ENCODE measurements at places on chromosomes 1 and 21.
A peak's percentile ranks its signal among the peaks of the same experiment; 100 is the strongest.

- DNase-seq, result peak; percentile 81
Observed at GRCh38 chr1:183932412-183932811, 105.1 kb downstream of the COLGALT2 start.

- peak; percentile 45 for DNase-seq
Observed at GRCh38 chr1:29709704-29710280, 473.5 kb downstream of the PTPRU start.

DNA sequence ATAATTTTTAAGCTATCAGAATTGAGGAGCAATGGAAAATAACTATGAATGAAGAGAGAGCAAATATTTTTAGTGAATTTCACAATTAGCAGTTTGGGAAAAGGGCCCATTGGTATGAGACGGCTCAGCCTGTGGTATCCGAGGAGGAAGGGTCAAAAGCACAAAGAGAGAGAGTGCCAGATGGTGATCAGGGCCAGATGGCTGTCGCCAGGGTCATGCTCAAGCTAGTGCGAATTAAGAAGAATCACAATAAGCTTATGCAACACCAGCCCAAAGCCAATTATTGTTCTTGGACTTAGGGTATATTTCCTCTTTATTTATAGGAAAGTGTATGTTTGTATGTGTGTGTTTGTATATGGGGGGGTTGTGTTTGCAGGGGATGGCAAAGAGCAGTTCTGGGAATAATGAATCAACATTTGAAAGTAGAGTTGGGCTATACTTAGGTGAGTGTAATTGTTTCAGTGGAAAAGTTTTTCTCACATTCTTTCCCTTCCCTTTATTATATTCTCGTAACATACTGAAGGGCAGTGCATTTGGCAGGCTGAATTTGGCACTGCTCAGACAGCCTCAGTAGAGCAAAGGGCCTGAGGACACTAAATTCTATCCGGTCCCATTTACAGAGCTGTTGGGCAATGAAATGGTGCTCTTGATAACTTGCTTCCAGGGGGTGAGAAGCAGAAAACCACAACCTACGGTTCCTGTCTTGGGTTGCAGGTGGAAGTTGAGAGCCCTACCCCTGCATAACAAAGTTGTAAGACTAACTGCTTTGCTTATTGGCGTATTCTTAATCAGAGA, 19.5 kb upstream of the DDR2 start:
- peak; percentile 72 for DNase-seq

- DNase-seq, result no peak
Observed at GRCh38 chr1:64758233-64758632, 13.4 kb downstream of the RAVER2 start.

DNA sequence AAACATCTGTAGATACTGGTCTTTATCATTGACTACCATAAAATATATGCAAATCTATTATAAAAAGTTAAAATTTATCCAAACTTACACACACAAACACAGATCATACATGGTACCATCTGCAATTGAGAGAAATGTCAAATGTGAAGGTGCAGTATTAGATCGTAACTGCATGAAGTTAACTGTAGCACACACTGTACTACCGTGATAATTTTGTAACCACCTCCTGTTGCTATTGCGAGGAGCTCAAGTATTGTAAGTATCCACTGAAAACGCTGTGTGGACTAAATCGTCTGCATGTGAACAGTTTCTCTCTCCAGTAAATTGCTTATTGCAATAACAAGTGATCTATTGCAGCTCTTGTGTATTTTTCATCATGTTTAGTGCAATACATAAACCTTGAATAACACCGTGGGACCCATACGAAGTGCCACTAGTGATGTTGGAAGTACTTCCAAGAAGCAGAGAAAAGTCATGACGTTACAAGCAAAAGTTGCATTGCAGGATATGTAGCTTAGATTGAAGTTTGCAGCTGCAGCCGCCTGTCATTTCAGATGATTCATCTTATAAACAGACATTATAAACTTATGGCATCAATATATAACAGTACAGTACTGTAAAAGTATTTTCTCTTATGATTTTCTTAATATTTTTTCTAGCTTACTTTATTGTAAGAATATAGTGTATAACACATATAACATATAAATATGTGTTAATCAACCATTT, 172.9 kb downstream of the SDCCAG8 start:
- DNase-seq, result no peak

GRCh38 chr1:236261898-236262297, 19.9 kb downstream of the ERO1B start:
- no peak for DNase-seq

GRCh38 chr1:225915538-225915991, 8.5 kb downstream of the PYCR2 start:
- DNase-seq, result no peak

- no peak for DNase-seq
Observed at GRCh38 chr1:229146647-229147046, 124.3 kb upstream of the RAB4A start.

DNA sequence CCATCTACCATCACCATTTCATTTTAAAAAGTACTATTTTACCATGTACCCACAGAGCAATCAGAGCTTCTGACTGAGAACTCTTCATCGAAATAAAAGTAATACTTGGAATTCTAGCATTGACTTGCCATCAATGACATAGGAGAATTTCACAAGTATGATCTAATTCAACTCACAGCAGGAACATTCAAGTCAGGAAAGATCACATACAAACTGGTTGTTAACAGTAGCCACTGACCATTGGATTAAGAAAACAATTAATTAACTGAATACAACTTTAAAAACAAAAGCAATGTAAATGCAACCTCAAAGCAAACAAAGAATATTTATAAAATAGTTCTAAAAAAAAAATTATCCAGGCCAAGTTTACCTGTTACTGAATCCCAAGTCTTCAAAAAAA, 18.8 kb downstream of the RNF115 start:
- DNase-seq, result no peak

DNA sequence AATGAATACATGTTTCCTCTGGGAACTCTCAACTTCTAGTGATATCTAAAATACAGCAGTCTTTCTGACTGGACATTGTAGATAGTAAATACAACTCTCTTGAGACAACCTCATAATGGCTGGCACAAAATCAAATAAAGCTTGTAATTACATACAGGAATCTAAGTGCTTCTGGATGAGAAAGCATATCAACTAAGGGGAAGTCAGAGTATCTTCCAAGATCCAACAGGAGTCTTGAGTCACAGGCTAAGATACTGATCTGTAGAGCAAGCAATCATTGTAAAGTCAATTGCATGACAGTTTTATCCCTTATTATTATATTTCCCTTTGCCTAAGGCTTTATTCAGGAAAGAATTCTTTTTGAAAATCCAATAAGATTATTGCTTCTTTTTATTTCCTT, 249.9 kb downstream of the LRRIQ3 start:
- no peak for DNase-seq

DNA sequence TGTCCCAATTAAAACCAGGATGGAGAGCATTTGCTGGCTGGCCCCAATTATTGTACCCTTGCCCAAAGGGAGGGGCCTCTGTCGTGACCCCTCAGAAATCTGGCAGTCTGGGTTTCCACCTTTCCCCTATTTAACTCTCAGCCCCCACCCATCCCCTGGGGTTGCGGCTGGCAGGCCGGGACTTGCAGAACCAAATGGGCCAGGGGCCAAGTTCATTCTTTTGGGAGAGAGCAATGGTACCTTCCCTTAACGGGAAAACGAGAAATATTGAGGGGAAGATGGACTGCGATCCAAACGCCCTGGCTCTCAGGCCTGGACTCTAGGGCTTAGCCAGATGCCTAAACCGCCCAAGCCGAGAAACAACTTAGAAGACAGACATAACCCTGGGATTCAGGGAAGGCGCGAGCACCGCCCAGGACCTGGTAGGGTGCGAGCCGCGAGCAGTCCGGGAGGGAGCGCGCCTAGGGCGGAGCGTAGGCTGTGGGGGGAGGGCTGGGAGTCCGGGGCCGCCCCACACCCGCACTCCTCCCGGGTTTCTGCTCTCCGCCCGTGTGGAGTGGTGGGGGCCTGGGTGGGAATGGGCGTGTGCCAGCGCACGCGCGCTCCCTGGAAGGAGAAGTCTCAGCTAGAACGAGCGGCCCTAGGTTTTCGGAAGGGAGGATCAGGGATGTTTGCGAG, at the start of gene SLC27A3:
TSS of gene SLC27A3 (plus strand) at position 628 of the 678 bp plus-strand sequence. CDS start 91 bp downstream, outside the sequence.
- DNase-seq, result peak; percentile 70

GRCh38 chr1:58908561-58909560, 125.0 kb upstream of the JUN start:
- peak; percentile 85 for DNase-seq

GRCh38 chr1:12375133-12375829, 145.5 kb downstream of the VPS13D start:
- no peak for DNase-seq

GRCh38 chr1:51255331-51255730, 19.3 kb downstream of the RNF11 start:
- DNase-seq, result no peak

- no peak for DNase-seq
Observed at GRCh38 chr1:38041936-38042834, 4.4 kb downstream of the POU3F1 start.

DNA sequence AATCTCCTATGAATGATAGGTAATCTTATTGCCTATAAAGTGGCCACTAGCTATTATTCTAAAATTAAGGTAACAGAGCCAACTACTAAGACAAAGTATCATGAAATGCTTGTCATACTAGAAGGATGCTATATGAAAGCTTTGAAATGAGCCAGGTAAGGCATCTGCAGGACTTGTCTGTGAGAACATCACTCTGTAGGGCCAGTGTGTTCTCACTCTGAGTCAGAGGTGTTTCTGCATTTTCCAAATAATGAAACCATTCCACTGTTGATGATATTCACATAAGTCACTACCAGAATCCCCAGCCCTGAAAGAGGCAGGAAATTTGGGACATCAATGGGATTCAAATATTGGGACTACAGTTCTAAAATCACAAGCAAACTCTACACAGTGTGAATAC, 25.8 kb upstream of the GBP5 start:
- DNase-seq, result no peak

GRCh38 chr1:7751174-7751573, 19.9 kb upstream of the VAMP3 start:
- DNase-seq, result no peak

- DNase-seq, result no peak
Observed at GRCh38 chr1:166117776-166118175, 49.0 kb downstream of the FAM78B start.

GRCh38 chr1:31699341-31699891, 4.4 kb downstream of the COL16A1 start:
- DNase-seq, result no peak

- no peak for DNase-seq
Observed at GRCh38 chr1:71019233-71019969, 28.2 kb downstream of the PTGER3 start.

DNA sequence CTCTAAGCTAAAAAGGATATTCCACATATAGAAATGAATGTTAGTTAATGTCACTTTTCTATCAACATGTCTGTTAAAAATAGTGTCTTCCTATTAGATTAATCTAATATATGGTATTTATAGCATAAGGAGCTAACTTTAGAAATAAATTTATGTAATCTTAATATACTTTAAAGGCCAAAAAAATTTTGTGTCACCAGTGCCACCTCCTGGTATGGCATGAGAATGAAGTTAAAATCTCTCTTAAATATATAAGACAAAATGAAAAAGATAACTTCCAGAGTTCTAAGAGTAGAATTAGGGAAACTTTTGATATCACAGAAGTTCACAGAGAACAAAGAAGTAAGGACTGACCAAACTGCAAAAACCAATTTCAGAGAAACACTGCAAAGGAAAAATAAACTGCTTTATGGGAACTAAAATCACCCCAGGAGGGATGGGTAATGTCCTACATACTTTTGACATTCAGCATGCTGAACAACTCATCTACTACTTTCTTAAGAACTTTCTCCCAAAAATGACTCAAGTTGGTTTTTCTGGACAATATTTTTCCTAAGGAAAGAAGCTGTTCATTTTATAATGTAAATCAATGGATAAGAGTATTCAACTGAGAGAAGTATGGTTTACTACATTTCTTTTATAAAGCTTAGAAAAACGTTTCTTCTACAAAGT, 82.8 kb downstream of the TRIM33 start:
- peak; percentile 20 for DNase-seq

DNA sequence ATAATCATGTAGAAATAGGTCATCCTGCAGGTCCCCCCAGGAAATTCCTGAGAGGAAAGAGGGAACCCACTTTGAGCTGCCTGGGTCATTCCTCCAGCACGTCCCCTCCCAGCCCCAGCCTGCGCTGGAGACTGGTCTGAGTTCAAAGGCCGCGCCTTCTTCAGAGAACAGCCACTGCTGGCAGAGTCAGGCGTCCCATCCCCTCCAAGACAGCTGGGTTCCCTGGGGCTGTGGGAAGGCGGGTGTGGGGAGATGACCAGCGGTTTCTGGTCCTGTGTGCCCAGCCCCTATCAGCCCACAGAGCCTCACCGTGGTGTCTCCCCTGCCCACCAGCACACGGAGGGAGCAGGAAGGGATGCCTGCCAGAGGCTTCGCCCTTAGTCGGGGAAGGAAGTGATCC, 18.0 kb upstream of the TRAPPC10 start:
- no peak for DNase-seq

- no peak for DNase-seq
Observed at GRCh38 chr1:55070293-55071164, 31.2 kb downstream of the PCSK9 start.

GRCh38 chr1:18556364-18556763, 74.3 kb upstream of the PAX7 start:
- peak; percentile 21 for DNase-seq

GRCh38 chr21:28550057-28550825, 442.4 kb downstream of the LTN1 start:
- no peak for DNase-seq

- DNase-seq, result peak; percentile 85
Observed at GRCh38 chr1:85850238-85850637, 142.0 kb upstream of the ZNHIT6 start.

GRCh38 chr1:14697353-14697752, 98.9 kb downstream of the KAZN start:
- no peak for DNase-seq

DNA sequence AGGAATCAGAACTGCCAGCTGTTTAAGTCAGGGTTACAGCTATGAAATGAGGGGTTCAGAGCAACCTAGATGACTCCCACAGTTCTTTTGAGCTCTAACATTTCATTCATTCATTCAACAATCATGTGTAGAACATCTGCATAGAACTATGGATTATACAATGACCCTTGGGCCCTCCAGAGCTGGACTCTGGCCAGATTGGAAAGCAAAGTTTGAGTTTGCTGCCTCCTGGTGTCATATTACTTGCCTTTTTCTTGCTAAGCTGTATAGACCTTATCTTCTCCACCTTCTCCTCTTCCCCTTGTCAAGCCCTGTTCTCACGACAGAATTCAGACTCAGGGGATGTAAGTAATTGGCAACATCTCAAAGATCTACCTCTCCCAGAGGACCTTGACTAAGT, 4.0 kb downstream of the CASQ2 start:
- DNase-seq, result peak; percentile 48
